CD4-positive, alpha-beta memory T cell (primary cell): ENCODE measurements at places on chromosomes 4 and X. TPM values are rescaled to one million over a fixed set of nuclear protein-coding genes. Genes with fewer than 3 reads are reported as not detected.

The TCEAL6 gene
- total RNA-seq = not detected

The ASB12 gene
- not detected for total RNA-seq

The GRID2 gene
- total RNA-seq = not detected

The FGF13 gene
- not detected for total RNA-seq

The LEF1 gene
- total RNA-seq = 382 TPM

The NPNT gene
- total RNA-seq = not detected

The FAM114A1 gene
- total RNA-seq = 0.44 TPM

The SUPT20HL1 gene
- not detected for total RNA-seq

The YIPF7 gene
- total RNA-seq = not detected

The AMOT gene
- total RNA-seq = 4.3 TPM

The TEX13C gene
- not detected for total RNA-seq

The GDPD2 gene
- not detected for total RNA-seq
